ENCODE measurements at places on chromosomes 2 and 18.

GRCh38 chr2:3287896-3288295 lies 89.7 kb downstream of the EIPR1 start:
- DNase-seq: no peak

GRCh38 chr18:22165603-22166068 lies 3.8 kb upstream of the GATA6 start:
- DNase-seq: no peak

GRCh38 chr2:96656540-96656939 lies 14.0 kb downstream of the FER1L5 start:
- no peak for DNase-seq

DNA sequence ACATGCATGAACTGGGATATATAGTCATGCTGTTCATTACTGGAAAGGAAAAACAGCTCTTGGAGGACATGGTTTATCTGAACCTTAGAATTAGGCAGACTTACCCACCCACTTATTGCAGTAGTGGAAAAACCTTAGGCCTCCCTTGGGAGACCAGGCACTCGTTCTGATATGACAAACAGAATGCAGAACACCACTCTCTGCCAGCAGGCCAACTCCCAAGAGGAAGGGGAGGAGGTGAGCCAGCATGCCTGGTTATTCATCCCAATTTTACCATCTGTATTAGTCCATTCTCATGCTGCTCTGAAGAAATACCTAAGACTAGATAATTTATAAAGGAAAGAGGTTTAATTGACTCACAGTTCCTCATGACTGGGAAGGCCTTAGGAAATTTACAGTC lies 17.5 kb downstream of the C18orf63 start:
- DNase-seq: no peak

DNA sequence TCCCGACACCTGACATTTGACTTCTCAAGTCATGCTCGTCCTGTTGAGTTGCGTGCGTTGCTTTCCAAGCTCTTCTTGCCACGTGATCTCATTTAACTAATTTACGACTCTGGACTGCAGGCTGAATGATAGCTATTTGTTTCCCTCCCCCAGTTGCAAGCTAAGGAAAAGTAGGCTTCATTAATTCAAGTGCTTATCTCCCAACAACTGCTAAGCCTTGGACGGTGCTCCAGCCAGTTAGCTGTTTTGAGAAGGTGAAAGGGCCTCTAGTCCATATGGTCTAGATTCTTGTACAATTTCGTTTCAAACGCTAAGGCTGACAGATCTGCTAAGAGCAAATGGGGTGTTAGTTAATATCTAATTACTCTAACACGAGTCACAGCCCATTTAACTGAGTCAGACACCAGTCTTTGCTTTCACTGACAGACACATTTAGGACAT lies 21.1 kb downstream of the GPR45 start:
- DNase-seq: peak; percentile 62

DNA sequence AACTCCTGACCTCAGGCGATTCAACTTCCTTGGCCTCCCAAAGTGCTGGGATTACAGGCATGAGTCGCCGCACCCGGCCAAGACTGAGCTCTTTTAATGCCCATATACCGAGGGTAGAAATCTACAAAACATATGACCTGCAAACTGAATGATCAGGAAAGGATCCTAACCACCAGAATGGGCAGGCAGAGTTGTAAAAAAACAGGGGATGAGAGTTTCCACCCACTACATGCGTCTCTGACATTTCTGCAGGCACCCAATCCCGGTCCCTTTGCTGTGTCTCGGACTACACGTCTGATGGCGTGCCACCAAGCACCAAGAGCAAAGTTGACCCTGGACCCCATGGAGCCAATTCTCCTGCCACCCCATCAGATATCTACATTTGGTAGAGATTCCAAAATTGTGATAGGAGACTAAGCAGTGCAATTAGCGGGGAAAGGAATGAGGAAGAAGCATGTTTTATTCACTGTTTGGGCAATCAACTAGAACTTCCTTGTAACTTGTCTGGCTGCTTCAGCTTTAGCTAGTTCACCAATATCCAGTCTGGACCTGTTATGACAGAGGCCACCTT lies 74.1 kb downstream of the ATP8B1 start:
- DNase-seq: peak; percentile 94

DNA sequence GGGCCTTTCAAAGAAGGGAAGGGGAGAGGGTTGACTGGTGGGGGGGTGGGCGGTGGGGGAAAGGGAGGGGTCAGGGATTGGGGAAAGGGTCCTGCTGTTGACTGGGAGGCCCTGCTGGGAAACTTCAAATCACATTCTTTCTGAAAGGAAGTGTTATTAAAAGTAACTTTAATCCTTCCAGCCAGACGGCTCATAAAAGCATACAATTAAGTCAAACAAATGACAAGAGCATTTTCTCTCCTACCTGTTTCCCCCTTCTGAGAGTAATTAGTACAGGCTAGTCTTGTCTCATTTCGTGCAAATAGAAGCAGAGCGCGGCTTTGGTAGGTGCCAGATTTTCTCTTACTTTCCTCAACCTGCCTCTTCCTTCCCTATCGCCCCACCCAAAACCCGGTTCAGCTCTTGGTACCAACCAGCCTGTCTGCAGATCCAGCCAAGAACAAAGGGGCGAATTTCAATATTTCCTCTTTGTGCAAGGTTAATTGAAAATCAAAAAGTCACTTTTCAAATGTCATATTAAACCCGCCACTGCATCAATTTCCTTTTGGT lies 2112.6 kb upstream of the PIK3C3 start:
- no peak for DNase-seq

DNA sequence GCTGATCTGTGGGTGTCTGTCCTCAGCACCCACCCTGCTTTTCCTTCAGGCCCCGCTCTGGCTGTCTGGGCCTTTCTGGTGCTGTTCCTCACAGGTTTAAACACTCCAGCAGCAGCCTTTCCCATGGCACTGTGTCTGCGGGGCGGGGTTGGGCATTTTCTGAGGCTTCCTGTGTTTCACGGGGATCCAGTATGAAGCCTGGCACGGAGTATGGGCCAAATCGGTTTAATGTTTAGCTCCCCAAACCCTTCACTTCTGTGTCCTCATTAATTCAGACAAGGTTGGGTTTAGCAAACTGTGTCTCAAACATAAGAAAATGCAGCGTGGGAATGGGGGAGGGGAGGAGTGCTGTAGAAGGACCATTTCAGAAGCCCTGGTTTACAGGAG lies 44.9 kb downstream of the HPCAL1 start:
- peak; percentile 75 for DNase-seq

DNA sequence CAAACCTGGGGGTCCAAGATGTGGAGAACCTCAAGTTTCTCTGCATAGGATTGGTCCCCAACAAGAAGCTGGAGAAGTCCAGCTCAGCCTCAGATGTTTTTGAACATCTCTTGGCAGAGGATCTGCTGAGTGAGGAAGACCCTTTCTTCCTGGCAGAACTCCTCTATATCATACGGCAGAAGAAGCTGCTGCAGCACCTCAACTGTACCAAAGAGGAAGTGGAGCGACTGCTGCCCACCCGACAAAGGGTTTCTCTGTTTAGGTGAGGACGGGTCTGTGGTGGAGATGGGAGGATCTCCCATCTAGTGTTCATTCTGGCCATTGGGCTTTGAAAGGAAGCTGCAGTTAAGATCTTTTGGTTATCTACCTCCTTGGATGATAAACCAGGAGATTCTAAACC lies 2.9 kb downstream of the CASP10 start:
- no peak for DNase-seq

Measured in kidney tubule cell (primary cell).